NB4 (cell line): ENCODE measurements at places on chromosomes 1 and 21.
A peak's percentile ranks its signal among the peaks of the same experiment; 100 is the strongest.

GRCh38 chr1:109488201-109488600, 4.5 kb downstream of the ATXN7L2 start:
- no peak for DNase-seq

DNA sequence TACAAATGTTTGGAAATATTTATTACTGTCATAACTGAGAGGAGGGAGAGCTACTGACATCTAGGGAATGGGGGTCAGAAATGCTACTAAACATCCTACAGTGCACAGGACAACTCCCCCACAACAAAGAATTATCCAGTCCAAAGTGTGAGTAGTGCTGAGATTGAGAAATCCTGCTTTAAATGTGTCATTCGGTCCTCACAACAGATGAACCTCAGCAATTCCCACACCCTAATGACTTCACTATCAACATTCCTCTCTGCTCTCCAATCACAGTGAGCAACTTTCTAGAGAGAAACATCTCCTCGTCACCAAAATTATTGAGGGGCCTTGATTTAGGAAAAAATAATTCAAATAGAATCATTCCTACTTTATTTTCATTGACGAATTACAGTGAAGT, 18.0 kb downstream of the OMA1 start:
- DNase-seq, result peak; percentile 15

GRCh38 chr1:35882945-35883634, at the start of gene AGO1:
Gene AGO1, plus strand, starts transcription at chr1:35883209. Its CDS starts 213 bp downstream, at chr1:35883422.
- peak; percentile 95 for DNase-seq

- no peak for DNase-seq
Observed at GRCh38 chr1:63827411-63828321, 53.8 kb downstream of the ROR1 start.

GRCh38 chr21:42025376-42026081, 15.4 kb upstream of the ZBTB21 start:
- DNase-seq, result no peak

GRCh38 chr1:44222397-44223186, 9.3 kb downstream of the DMAP1 start:
- no peak for DNase-seq

DNA sequence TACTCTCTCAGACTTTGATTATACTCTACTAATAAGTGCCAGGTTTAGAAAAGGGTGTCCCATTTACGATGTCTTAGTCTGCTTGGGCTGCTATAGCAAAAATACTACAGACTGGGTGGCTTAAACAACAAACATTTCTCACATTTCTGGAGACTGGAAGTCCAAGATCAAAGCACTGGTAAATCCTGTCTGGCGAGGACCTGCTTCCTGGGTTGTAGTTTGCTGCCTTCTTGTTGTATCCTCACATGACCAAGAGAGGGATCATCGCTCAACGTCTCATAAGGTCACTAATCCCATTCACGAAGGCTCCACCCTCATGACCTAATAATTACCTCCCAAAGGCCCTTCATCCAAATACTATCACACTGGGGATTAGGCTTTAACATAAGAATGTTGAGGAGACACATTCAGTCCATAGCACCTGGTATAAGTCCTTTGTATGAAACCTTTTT, 12.0 kb downstream of the PRDX6 start:
- peak; percentile 23 for DNase-seq

DNA sequence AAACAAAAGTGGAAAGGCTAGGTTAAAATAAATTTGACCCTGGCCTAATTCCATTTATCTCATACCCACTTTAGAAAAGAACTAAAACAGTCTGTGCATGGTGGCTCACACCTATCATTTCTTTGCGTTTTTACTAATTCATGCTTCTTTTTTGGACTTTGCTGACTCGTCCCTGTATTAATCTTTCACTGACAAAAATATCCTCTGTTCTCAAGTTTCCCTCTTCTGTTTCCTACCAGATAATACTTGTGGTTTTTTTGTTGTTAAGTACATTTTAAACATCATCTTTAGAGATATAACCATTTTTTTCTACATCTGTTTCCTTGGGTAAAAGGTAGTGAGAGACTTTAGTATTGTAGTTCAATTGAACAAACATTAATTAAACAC, 11.5 kb downstream of the CNST start:
- DNase-seq, result no peak

DNA sequence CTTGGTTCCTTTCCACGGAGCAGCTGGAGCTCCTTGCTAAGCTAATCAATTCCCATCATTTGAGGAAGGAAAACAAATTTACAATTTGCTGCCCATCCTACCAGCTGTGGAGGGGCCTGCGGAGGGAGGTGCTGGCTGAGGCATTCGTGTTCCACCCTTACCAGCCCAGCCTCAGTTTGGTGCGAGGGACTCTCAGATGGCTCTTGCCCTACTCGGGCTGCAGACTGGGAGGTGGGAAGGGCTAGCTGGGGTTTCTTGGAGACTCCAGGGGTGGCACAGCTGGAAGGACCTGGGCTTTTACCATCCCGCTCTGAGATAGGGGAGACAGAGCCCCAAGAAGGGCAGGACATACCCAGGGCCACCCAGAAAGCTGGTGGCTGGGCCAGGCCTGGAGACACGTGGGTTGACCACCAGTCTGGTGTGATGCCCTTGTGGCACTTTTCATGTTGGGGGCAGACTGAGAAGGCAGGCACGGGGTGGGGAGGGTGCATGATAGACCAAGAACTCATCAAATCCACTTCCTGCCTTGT, 17.7 kb downstream of the DISP3 start:
- no peak for DNase-seq

DNA sequence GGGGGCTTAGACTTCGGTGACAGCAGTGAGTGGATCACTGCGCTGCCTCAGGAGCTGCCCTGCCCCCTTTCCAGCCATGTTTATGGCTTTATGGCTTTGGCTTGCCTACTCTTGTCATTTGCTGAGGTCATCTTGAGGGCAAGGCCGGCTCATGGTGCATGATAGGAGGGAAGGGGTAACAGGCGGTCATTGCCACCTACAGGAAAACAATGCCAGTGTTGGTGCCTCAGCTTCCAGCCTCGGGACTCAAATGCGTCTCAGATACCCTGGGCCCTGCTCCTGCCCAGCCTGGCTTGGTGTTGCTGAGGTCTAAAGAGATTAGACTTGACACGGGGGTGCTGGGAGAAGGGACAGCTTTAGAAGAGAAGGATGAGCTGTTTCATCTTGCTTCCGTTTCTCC, 14.5 kb downstream of the KDF1 start:
- DNase-seq, result no peak

- peak; percentile 44 for DNase-seq
Observed at GRCh38 chr1:87024936-87025540, 110.6 kb downstream of the HS2ST1 start.

GRCh38 chr21:41362605-41363369, 960 bp downstream of the MX2 start:
- DNase-seq, result no peak

DNA sequence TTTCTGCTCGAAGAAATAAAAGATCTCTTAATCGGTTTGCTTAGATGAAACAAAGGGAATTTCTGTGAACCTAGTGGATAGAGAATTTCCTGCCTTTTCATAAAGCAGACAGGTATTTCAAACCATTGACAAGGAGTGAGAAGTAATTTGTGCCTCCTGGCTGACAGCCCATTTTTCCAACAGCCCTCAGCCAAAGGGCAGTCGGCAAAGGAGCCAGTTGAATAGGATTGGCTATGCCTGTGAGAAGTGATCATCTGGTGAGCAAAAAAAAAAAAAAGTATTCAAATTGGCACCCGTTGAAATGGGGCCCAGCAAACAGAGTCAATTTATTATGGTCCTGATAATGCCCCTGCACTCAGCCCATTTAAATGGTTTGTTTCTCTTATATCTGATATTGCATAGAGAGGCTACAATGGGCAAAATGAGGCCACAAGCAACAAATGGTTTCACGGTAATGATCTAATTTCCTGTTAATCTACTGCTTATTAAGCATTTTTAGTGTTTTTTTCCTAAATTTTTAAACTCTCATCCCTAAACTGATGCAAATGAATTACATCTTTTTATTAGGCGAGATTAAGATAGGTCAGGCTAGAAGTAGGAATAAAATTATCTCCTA, 477.5 kb downstream of the NUF2 start:
- DNase-seq, result no peak

DNA sequence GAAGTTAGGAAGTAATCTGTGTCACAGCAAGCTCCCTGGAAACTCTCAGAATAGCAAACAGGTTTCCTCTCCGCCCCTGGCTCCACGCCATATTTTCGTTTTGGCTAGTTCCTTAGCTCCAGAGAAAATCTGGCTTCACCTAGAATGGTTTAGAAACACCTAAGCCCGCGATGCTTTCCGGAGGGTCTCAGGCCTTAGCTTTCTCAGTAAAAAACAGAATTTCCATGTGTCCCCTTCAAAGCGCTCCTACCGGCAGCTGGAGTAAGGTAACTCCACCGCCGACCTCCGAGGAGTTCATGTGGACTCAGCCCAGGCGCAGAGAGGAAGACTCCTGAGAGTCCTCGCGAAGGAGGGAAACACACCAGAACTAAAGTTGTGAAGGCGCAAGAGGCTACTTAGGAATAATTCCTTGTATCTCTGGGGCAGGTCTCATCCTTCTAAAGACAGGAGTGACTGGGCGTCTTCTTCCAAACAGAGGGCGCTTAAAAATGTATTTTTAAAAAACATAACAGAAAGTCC, 406 bp downstream of the KIAA0040 start:
- peak; percentile 11 for DNase-seq

- DNase-seq, result no peak
Observed at GRCh38 chr1:112636597-112637253, 17.1 kb downstream of the CAPZA1 start.

GRCh38 chr1:43760745-43761317, 53.5 kb downstream of the ST3GAL3 start:
- DNase-seq, result no peak

GRCh38 chr21:28338701-28339305, 653.9 kb downstream of the LTN1 start:
- no peak for DNase-seq

GRCh38 chr21:23223882-23224281, 2225.7 kb downstream of the NCAM2 start:
- no peak for DNase-seq

DNA sequence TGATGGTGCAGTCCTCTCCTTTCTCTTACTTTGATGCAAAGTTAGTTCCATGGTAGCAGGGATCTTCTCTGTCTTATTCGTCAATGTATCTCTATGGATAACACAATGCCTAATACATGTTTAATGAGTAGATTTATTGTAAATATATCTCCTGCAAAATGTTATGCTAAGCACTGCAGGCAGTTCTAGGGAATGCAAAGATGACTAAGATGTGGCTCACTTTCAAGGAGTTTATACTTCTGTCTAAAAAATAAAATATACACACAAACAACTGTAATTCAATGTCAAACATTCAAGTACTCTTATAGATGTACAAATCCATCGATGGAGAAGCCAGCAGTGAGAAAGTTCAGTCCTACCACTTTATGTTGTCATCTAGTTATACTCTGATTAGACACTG, 194.3 kb downstream of the KCTD3 start:
- no peak for DNase-seq

DNA sequence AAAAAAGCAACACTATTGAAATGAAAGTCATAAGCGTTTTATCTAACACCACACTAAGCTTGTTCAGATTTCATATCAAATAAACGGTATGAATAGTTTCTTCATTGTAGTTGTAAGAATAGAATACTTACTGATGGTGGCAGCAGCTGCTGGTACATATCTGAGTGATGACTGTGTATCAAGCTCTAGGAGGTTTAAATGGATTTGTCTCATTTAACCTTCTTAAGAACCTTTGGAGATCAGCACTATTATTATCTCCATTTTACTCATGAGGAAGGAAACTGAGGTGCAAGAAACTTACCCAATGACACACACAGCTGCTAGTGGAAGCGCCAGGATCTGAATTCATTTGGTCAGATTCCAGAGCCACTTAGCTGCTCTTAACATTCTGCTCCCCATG, 104.0 kb downstream of the EIF4G3 start:
- DNase-seq, result no peak

DNA sequence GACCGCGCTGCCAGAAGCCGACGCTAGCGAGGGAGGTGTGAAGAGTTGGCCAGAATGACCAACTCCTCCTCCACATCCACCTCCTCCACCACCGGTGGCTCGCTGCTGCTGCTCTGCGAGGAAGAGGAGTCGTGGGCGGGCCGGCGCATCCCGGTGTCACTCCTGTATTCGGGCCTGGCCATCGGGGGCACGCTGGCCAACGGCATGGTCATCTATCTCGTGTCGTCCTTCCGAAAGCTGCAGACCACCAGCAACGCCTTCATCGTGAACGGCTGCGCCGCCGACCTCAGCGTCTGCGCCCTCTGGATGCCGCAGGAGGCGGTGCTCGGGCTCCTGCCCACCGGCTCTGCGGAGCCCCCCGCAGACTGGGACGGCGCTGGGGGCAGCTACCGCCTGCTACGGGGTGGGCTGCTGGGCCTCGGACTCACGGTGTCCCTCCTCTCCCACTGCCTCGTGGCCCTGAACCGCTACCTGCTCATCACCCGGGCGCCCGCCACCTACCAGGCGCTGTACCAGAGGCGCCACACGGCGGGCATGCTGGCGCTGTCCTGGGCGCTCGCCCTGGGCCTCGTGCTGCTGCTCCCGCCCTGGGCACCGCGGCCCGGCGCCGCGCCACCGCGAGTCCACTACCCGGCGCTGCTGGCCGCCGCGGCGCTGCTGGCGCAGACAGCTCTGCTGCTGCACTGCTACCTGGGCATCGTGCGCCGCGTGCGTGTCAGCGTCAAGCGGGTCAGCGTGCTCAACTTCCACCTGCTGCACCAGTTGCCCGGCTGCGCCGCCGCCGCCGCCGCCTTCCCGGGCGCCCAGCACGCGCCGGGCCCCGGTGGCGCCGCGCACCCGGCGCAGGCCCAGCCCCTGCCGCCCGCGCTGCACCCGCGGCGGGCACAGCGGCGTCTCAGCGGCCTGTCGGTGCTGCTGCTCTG, 1.2 kb downstream of the GPR88 start:
- DNase-seq, result peak; percentile 61

- no peak for DNase-seq
Observed at GRCh38 chr1:26320896-26321295, 3.1 kb downstream of the CD52 start.

DNA sequence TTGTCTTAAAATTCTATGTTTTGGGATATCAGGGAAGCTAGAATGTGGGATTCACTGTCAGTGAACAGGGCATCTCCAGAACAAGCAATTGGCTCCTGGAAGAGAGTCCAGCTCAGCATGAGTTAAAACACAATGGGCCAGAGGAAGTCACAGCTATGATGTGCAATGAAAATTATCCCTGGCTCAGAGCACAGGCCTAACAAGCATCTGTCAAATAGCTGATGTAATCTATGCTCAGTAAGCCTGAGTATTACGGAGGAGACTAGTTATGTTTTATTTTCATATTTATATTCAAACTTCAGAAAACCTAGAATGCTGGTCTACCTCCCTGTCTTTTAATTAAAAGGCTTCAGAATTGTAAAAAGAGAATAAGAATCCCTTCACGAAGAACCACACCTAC, 41.6 kb downstream of the PARP1 start:
- no peak for DNase-seq

GRCh38 chr1:165876121-165876520, 48.7 kb downstream of the UCK2 start:
- DNase-seq, result no peak

DNA sequence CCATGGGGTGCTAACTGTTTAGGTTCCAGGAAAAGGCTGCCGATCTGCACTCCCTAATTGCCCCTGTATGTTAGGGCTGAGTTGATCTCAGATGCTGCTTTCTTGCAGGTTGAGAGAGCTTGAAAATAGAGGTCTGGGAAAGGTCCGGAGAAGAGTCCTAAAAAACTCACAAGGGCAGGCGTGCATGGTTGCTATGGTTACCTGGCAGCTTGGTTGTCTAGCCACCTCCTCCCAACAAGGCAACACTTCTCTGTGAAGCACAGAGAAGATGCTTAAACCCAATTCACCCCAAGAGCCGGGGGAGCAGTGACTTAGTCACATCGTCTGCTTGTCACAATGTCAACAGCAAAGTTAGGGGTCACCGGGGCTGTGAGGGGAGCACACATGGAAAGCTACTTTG, 31.0 kb upstream of the LRRC52 start:
- DNase-seq, result no peak

GRCh38 chr1:223810586-223810985, 35.2 kb downstream of the TP53BP2 start:
- no peak for DNase-seq
